Lung microvascular endothelial cell (primary cell): ENCODE measurements at places on chromosomes 2 and 18.
A peak's percentile ranks its signal among the peaks of the same experiment; 100 is the strongest.

- no peak for DNase-seq
Measured at GRCh38 chr2:103132536-103133217, 370.8 kb downstream of the TMEM182 start.

- peak; percentile 67 for DNase-seq
Measured at GRCh38 chr18:58239879-58240278, 195.9 kb downstream of the NEDD4L start.

GRCh38 chr2:210660-211059 is 53.2 kb downstream of the SH3YL1 start:
- DNase-seq, result no peak

DNA sequence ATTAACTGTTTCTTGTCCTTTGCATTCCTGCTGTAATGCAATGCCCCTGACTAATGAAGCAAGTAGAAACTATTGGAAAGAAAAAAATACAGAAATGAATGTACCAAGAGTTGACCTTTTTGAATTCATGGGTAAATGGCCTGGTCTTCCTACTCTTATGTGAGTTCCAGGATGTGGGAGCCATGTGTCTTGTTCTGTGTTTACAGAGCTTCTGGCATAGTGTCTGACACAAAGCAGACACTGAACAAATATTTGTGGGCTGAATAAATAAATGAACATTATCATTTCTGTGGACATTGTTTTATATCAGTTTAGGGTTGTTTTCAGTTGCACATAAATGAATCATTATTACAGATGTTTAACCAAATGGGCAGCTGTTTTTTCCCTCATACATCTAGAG is 155.5 kb downstream of the CD8B2 start:
- no peak for DNase-seq

- DNase-seq, result no peak
Measured at GRCh38 chr18:2655954-2656236, 369 bp downstream of the SMCHD1 start.

- DNase-seq, result peak; percentile 35
Measured at GRCh38 chr2:231717281-231718171, 9.2 kb downstream of the PTMA start.

DNA sequence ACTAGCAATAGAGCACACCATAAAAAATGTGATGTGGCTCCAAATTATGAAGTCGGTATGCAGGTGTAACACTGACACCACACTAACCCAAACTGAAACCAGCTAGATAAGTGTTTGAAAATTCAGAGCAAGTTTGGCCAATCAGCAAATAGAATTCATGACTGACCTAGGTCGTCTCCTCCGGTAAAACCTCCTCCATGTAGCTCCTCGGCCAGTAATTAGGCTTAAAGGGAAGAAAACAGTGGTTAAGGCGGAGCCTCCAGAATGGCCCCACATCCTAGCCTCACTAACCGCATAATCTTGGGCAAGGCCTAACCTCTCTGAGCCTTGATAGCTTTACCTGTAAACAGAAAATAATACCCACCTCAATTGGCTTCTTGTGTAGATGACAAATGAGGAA is 30.1 kb downstream of the C1D start:
- DNase-seq, result no peak

DNA sequence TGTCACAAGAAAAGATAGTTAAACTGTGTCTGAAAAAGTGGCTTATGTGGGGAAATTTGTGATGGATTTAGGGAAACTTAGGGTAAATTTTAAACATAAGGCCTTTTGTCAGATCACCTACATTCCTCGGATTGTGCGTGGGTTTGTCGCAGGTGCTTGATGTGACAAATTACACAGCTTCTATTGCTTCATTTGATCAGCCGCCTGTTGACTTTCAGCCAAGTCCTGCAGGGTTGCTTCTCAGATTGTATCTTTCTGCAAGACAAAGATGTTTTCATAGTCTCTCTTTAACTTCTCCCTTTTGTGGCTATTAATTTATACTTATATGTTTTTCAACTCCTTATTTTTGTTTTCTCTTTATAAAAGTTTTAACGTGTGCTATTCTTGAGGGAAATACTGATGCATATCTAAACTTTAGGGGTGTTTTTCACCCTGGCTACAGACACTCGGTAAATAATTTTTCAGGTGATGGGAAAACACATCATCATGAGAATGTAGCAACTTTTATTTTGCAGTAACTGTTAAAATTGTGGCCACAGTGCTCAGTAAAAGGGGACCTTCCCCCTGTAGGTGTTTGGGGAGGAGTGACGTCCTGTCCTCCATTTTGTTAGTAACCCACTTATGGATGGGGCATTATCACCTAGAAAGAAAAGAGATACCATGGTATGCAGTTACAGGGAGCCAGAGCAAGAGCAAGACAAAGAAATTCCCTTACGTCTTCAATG is 31.4 kb downstream of the GALM start:
- no peak for DNase-seq

GRCh38 chr2:43278564-43279220 is 52.3 kb upstream of the ZFP36L2 start:
- no peak for DNase-seq

DNA sequence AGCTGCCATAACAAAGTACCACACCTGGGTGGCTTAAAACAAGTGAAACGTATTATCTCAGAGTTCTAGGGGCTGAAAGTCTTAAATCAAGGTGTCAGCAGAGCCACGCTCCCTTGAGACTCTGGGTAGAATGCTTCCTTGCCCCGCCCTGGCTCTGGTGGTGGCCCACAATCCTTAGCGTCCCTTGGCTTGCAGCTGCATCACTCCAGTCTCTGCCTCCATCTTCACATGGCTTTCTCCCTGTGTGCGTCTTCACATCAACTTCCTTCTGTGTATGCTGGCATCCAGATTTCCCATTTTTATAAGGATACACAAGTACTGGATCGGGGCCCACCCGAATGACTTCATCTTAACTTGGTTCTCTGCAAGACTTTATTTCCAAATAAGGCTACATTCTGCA is 62.5 kb downstream of the MRO start:
- no peak for DNase-seq

DNA sequence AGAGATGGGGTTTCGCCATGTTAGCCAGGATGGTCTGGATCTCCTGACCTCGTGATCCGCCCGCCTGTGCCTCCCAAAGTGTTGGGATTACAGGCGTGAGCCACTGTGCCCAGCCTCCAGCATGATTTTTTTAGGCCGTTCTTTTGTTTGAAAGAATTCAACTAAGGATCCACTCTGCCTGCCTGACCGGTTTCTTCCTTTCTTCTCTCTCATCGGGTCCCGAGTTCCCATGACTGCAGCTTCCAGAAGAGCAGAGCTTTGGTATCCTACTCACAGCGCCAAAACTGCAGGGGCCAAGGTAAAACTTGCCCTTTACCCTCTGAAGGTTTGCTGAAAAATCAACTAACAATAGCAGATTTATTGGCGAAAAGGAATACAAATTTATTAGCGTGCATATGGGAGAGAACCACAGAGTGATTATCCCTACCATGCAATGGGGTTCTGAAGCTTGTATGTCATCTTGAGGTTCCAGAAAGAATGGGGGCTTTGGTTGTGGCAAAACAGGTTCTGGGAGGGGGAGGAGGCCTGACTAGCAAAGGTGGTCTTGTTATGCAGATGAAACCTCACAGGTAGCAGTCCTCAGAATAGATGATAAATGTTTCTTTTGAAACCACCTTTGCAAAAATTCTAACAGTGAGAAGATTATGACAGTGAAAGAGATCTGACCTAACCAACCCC is 87.0 kb upstream of the MSH6 start:
- DNase-seq, result no peak

- DNase-seq, result no peak
Measured at GRCh38 chr2:23475473-23475872, 90.5 kb downstream of the KLHL29 start.

DNA sequence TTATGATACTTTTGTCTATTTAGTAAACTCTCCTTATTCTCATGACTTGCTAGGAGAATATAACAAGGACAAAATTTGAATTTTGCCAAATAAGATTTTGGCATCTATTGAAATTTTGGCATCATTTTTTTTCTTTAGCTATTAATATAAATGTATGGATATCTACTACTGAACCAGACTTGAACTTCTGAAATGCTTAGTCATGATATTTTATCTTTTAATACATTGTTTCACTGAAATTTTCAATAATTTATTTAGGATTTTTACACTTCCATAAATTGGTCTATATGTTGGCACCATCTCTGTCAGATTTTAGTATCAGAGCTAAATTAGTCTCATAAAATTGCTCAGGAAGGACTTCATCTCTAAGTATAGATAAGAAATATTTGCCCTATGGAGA is 149.8 kb downstream of the CYP26B1 start:
- DNase-seq, result no peak

GRCh38 chr2:121748202-121748601 is 7.2 kb upstream of the TSN start:
- DNase-seq, result peak; percentile 37

DNA sequence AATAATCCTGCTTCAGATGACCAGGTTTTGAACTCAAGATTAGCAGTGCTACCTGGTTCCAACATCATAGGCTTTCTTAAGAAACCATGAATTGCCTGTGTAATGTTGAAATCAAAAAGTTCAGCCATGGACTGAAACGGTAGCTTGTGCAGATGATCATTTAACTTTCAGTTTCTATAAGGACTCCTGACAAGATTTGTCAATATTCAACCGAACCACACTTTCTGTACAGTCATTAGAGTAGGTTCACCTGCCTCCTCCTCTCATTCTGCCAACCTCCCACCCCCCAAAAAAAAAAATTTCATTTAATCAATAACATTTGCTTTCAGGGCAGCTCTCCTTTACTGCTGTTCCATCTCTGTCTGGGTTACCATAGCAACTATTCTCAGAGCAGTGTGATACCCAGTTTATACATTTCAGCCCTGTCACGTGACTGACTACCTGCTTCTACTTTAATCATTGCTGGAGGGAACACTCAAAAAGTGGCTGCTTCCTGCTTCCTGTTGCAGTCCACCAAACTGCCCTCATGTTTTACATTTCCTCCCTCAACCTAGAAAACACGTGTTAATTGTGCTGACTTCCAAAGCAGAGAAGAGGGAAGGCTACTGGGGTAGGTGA is 275.5 kb downstream of the SS18 start:
- no peak for DNase-seq

GRCh38 chr2:217902379-217903141 is 100.2 kb downstream of the TNS1 start:
- DNase-seq, result peak; percentile 95

GRCh38 chr2:181607629-181608590 is 49.0 kb downstream of the CERKL start:
- DNase-seq, result peak; percentile 1

DNA sequence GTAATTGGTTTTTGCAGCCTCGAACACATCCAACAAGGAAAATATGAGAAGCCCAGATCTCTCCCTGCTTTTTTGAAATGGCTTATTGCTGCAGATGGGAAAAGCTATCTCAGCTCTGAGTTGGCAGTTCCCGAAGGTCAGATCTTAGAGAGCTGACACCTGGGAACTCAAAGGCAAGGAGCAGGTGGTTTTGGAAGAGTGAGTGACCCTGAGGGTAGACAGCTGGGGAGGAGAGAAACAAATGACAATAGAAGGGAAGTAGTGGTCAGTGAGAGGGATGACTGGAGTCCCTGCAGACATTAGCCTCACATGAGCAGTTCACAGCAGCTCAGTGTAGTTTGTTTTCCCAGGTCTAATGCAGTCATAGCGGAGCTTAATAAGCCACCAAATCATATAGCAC is 317.9 kb downstream of the STK39 start:
- no peak for DNase-seq

GRCh38 chr2:56084111-56084901 is 99.5 kb upstream of the CCDC85A start:
- no peak for DNase-seq

GRCh38 chr18:74513883-74514205 is 17.7 kb downstream of the CNDP2 start:
- no peak for DNase-seq

- DNase-seq, result peak; percentile 60
Measured at GRCh38 chr2:223674998-223675609, 72.9 kb upstream of the SCG2 start.

- DNase-seq, result peak; percentile 22
Measured at GRCh38 chr2:203500951-203501350, 34.1 kb downstream of the RAPH1 start.

GRCh38 chr2:85780316-85781012 is 26.7 kb downstream of the ATOH8 start:
- no peak for DNase-seq

DNA sequence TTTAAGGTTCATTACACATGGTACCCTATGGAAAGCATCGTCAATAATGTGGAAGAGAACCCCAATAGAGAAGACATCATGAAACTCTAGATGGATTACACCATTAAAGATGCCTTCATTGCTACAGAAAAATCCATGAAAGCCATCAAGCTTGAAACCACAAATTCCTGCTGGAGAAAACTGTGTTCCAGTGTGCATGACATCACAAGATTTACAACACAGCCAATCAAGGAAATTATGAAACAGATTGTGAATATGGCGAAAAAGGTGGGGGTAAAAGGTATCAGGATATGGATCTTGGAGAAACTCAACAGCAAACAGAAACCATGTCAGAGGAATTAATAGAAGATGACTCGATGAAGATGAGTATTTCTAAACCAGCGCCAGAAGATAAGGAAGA is 200.0 kb downstream of the SLC4A10 start:
- DNase-seq, result no peak

DNA sequence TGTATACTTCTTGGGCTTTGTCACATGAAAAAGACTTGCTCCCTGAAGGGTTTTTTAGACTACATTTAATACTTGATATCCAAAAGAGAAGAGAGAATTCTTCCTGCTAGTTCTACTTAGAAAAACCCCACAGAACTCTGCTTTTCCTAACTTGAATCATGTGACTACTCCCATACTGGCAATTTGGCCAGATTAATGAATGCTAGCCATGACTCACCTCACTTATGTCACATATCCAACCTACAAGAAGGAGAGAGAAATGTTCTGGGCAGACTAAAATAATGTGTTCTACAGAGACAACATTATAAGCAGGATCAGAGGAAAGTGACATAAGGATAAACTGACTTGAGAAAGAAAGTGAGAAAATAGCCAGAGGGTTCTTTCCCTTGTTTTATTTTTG is 249.3 kb upstream of the GULP1 start:
- DNase-seq, result no peak

DNA sequence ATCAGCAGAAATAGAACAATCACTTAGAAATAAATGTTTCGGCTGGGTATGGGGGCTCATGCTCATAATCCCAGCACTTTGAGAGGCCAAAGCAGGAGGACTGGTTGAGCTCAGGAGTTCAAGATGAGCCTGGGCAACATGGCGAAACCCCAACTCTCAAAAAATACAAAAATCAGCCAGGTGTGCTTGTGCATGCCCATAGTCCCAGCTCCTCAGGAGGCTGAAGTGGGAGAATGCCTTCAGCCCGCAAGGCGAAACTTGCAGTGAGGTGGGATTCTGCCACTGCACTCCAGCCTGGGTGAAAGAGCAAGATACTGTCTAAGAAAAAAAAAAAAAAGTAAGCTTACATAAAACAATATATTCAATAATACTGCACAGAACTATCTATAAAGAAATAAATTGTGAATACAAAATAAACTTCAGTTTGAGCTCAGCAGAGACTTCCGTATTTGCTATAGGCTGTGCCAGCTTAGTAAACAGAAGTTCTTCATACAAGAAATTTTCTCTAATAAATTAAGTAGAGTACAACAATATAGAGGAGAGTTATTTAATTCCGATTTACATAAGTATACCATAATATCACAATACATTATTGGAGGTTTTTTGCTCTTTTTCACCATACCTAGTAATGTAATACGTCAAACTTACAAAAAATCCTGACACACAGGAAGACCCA is 43.6 kb downstream of the SRBD1 start:
- DNase-seq, result no peak

GRCh38 chr2:46984040-46984439 is 68.4 kb upstream of the MCFD2 start:
- DNase-seq, result no peak

- peak; percentile 86 for DNase-seq
Measured at GRCh38 chr18:48023334-48024008, 93.0 kb upstream of the SMAD2 start.

- DNase-seq, result peak; percentile 5
Measured at GRCh38 chr18:73793386-73793785, 354.2 kb downstream of the FBXO15 start.
